Hematopoietic multipotent progenitor cell (in vitro differentiated cells): ENCODE measurements at places on chromosomes 2 and 18.
A peak's percentile ranks its signal among the peaks of the same experiment; 100 is the strongest.

DNA sequence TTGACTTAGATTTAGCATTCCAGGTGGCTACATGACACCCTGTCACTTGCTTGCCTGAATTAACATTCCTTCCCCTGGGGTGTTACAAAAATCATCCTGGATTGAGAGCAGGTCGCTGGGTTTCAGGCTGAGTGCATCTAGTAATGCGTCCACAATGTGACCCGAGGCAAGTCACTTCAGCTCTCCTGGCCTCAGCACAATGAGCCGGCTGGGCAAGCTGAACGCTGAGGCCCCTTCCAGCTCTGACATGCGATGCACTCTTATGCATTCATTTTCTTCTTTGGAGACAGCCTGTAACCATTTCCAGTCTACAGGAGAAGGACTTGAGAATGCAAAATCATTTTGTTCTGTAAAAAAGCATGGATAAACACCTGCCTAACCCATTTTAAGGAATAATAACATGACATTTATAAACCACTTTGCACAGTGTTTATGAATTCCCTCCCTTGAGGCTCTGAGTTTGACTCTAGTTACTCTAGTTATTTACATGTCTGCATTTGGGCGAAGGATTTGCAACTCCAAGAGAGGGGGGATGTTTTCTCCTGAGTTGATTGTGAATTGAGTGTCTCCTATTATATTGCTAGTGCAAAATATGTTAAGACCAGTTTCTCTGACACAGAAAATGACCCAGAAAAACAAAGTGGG, 63.0 kb upstream of the CPO start:
- DNase-seq: no peak

GRCh38 chr2:166627893-166628292, 133.8 kb upstream of the SCN7A start:
- DNase-seq: no peak

GRCh38 chr2:16824472-16824871, 158.8 kb upstream of the CYRIA start:
- DNase-seq: no peak

DNA sequence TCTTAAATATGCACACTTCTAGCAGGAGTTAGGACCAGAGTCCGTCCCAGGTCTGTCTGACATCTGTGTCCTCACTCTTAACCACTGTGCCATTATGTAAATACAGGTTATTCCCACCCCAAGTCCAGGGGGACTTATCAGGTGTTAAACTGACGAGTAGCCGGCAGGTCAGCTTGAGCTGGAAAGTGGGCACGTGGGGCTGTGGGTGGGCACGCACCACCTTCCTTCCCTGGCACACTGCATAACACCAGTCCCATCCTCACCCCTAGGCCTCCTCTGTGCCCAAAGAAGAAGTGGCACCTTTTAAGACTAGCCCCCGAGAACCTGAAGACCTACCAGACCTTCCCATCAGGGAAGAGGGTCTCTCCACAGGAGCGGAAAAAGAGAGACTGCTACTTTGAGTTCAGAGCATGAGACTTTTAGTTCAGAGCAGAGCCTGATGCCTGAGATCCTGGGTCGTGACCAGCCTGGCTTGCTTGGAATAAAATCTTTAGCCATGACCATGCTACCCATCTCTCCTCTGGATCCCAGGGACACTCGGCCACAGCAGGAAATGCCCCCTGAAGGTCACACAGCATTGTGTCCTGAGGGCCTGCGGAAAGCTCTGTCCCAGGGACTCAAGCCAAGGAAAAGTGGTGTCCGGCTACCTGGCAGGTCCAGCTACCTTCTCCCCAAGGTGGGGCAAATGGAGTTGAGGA, 62.0 kb downstream of the CIB4 start:
- no peak for DNase-seq

- no peak for DNase-seq
Observed at GRCh38 chr18:21958707-21959450, 210.5 kb upstream of the GATA6 start.

DNA sequence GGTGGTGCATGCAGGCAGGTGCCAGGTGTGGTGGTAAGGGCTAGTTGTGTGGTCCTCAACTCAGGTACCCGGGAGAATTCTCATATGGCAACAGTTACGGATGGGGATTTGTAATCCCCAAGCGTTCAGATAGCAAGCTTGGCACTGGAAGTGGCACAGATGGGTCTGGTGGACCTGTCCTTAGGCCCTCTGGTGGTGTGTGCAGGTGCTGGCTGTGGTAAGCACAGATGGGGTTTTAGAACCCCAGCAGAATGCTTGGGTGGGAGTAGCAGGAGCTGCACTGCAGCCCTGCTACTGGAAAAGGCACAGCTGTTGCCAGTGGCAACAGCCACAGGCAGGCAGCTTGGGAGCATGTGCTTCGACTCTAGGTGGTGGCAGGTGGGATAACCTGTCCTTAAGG, 948.2 kb upstream of the FAM98A start:
- DNase-seq: no peak

DNA sequence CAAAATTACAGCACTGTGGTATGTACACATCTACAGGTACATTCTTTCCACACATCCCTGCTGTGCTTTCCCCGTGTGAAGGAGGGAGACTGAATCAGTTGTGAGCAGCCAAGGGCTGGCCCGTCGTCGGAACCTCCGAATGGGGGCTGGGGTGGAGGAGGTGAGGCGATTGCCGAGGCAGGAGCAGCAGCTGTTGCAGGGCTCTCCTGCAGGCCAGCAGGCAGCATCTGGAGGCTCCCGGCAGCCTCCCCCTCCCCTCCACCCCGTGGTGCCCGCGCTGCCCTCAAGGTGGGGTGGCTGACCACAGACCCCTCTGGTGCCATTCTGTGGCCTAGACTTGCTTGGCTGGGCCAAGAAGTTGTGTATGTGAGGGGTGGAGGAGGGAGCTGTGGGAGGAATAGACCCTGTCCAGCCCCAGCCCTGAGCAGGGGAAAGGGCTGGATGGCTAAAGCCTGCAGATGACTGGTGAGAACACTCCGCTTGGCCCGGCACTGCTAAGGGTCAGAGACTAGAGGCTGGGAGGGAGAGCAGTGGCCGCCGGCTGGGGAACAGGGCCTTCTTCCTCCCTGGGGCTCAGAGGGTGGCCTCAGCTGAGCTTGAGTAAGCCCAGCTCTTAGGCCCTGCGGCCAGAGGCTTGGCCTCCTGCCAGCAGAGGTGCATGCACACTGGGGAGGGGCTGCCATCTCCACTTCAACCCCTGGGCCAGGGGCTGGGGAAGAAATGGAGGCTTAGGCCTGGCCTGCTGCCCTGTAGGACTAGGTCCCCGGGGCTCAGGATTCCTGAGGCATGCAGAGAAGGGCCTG, 7.6 kb downstream of the STAMBP start:
- no peak for DNase-seq

DNA sequence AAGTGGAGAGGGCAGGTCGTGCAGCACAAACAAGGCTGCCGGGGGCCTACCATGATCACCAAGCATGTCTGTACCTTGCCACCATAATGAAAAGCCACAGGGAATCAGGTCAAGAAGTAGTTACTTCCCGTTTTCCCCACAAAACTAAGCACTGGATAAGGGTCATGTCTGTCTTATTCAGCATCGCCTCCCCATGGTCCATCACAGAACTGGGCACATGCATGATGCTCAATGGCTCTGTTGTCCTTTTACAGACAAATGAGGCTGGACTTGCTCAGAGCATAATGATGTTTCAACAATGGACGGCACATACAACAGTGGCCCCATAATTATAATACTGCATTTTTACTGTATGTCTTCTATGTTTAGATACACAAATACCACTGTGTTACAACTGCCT, 27.5 kb downstream of the REEP1 start:
- no peak for DNase-seq

DNA sequence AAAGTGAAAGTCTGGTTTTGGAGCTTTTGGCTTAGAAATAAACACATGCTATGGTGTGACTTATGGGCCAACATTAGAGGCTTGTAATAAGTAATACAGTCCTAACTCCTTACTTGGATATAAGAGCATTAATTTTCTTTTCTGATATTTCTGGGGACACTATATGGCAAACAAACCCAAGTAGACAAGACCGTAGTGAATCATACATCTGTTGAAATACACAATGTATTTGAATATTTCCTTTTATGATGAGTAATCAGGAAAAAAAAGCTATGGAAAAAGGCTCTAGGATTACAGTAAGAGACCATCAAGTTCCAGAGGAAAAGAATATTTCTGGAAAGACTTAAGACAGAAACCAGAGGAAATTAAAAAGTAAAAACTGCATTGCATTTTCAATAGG, 146.0 kb upstream of the CYP26B1 start:
- DNase-seq: no peak

DNA sequence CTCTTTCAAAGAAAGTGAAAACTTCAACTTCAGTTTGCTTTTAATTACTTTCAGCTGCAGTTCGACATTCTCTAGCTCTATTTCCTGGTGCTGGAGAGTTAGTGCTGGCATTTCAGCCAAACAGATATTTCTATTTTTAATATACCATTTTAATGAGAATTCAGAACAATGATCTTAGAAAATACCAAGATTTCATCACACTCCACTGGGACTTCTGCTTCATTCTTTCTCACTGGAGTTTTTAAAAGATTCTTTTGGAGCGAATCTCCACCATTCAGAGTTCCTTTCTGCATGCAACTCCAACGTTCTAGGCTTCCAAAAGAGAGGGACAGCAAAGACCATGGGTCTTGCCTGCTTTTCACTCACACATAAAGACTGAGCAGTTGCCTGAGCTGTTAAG, 94.2 kb downstream of the CABLES1 start:
- no peak for DNase-seq

DNA sequence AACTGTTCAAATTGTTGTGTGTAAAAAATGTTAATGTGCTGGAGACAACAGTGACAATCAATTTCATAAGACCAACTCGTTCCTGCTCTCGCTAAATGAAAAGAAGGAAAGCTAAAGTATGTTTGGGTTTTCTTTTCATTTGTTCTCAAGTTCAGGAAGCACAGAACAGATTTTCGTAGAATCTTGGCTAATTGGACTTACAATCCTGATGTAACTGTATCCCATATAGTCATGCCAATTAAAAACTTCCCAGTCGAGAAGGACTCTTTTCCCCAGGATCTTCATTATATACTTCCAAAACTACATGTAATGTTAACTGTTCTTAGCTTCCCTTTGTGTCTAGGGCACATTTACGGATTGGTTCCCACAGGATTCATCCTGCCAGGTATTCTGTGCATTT, 135.4 kb upstream of the ITGB6 start:
- no peak for DNase-seq

- no peak for DNase-seq
Observed at GRCh38 chr2:18154812-18155211, 276.3 kb downstream of the KCNS3 start.

GRCh38 chr2:113240150-113240914, 38.4 kb downstream of the PAX8 start:
- DNase-seq: peak; percentile 37

DNA sequence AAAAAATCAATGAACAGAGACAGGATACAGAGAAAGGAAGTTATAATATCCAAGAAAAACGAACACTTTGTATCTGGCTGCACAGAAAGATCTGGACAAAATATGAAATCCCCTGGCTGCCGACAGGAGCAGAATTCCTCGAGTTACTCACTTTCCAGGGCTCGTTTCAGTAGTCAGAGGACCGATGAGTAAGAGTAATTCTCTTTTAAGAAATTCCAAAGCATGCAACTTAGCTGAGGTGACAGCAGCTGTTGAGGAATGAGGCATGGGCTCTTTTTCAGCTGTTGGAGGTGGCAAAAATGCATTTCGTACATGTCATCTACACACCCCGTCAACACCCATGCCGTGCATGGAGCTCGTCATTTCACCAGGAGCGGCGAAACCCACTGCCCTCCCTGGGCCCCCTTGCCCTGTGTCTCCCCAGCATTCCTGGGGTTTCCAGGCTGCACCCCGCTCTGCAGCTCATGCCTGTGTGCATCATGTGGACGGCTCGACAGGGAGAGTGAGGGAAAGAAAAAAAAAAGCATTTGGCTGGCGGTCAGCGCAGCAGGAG, 210.8 kb upstream of the SMIM21 start:
- DNase-seq: no peak

GRCh38 chr2:155332016-155332415, 633.5 kb downstream of the KCNJ3 start:
- no peak for DNase-seq

DNA sequence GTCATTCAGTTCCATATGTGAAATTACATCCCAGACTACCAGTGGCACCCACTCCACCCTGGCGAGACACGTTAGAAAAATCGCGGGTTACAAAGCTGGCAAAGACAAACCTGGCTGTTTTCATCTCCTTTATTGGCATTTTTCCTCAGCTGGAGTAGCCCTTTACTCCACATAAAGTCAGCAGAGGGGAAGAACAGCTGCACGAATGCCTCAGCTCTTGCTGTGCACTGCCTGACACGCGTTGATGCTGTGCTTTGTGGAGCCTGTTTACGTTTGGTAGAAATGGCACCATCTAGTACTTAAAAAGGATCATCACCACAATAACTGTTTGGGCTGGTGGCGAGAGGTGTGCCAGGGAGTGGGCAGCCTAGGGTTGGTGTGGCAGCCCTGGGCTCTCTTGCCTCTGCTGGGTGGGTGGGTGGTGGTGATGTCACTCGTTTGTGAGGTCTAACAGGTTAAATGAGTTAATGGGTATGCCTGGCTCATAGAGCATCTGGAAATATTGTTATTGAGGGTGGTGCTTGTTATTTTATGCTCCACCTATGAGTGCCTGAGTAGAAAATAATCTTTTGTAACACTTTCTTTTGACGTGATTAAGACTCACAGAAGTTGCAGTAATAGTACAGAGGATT, 16.4 kb downstream of the FARP2 start:
- DNase-seq: no peak

- no peak for DNase-seq
Observed at GRCh38 chr2:160061944-160062291, 497 bp downstream of the PLA2R1 start.

- no peak for DNase-seq
Observed at GRCh38 chr18:45398448-45398847, 216.8 kb upstream of the SLC14A2 start.

- peak; percentile 57 for DNase-seq
Observed at GRCh38 chr2:97911206-97911921, 84.4 kb downstream of the TMEM131 start.

- DNase-seq: no peak
Observed at GRCh38 chr2:15751477-15751876, 159.8 kb downstream of the DDX1 start.

- no peak for DNase-seq
Observed at GRCh38 chr2:56239437-56239836, 55.6 kb downstream of the CCDC85A start.

- DNase-seq: no peak
Observed at GRCh38 chr2:232422051-232422450, 15.4 kb downstream of the ALPG start.
